Tibial nerve (tissue), 4 donors: ENCODE measurements at places on chromosomes 16 and 17.

- DNase-seq, result no peak
Observed at GRCh38 chr16:66326991-66327513, 39.4 kb upstream of the CDH5 start.

- no peak for DNase-seq
Observed at GRCh38 chr16:75931043-75931442, 204.8 kb upstream of the CPHXL start.

- DNase-seq, result no peak
Observed at GRCh38 chr17:47665655-47666054, 15.9 kb downstream of the KPNB1 start.

GRCh38 chr16:8798535-8799157, 1.0 kb downstream of the PMM2 start:
- no peak for DNase-seq
